ENCODE measurements at places on chromosomes 3 and 15.

GRCh38 chr3:37945807-37946530, 44.6 kb upstream of the VILL start:
- DNase-seq = peak; percentile 82

GRCh38 chr3:9204253-9204992, 45.0 kb downstream of the SRGAP3 start:
- DNase-seq = no peak

DNA sequence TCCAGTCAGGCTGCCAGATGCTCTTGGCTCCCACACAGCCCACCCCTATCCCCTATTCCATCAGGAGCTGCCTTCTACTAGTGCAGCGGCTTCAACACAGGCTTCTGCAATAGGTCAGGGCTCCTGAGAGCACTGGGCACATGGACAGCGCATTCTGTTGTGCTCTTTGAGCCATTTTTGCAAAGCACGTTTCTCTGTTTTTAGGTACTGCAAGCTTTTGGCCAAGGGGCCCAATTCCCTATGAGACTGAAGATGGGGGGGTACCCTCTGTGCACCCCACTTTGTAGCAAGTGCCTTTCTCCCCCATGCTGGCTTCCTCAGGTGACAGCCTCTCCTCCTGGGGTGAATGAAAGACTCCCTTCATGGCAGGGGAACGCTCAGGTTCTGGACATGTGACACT, 31.2 kb downstream of the CHDH start:
- no peak for DNase-seq

DNA sequence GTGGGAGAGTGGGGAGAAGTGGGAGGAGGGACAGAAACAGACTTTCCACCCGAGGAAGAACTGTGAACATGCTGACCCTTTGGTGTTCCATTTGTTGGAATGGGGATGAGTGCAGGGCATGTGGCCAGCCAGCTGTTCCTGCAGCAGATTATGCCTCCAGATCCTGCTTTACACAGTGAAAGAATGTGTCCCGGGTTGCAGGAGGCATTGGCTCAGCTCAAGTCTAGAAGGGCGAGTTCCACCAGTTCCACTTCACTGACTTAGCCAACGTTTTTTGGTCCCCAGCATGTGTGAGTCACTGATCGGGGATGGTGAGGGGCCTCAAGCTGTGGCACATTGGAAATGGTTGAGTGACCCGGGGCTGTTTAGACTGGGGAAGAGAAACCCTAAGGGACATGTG, 307.0 kb upstream of the ROPN1 start:
- DNase-seq = peak; percentile 86
